Activated CD4-positive, alpha-beta memory T cell treated with anti-CD3 and anti-CD28 coated beads for 36 hours (primary cell): ENCODE measurements at places on chromosomes 6 and 20. TPM values are rescaled to one million over a fixed set of nuclear protein-coding genes. Genes with fewer than 3 reads are reported as not detected.

DNA sequence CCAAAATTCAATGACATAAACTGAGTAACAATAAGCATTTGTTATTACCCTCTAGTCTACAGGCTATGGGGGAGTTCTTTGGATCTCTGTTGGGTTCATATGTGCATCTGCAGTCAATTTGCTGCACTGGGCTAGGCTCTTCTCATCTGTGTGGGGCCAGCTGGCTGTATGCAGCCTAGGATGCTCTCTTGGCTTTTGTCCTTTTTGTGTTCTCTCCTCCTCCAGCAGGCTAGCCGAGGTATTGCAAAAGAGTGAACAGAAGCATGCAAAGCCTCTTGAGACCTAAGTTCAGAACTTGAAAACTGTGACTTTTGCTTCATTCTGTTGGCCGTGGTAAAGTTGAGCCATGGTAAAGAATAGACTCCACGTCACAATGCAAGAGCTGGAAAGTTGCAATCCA lies 62.8 kb upstream of the FOXO3 start:
- no peak overlapping the region for H3K4me3 ChIP-seq
- no peaks in the 10 kb centered on the region for H3K4me1 ChIP-seq
- no peaks in the 10 kb centered on the region for H3K27me3 ChIP-seq
- H3K27ac ChIP-seq = no peak overlapping the region

The MOCS1 gene
- total RNA-seq = 0.51 TPM

DNA sequence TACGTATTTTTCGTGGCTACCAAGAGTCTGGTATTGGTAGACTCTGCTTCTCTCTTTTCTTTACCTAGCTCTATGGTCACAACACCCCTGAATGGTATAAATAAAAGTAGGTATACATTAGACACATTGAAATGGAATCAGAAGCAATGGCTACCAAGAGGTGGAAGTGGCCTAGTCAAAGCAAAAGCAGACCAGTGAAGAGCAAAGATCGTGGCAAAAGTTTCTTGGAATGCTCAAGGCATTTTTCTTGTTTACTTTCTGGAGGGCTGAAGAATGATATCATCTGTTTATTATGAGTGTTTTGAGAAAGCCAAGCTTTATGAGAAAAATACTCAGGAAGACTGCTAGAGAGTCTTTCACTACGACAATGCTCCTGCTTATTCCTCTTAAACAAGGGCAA lies 28.6 kb upstream of the MOCS1 start:
- no peaks in the 10 kb centered on the region for H3K4me1 ChIP-seq
- H3K27ac ChIP-seq = no peak overlapping the region
- H3K4me3 ChIP-seq = no peak overlapping the region
- peaks cover 9% of the 10 kb centered on the region for H3K27me3 ChIP-seq
- no peaks in the 10 kb centered on the region for H3K36me3 ChIP-seq

The SCAND1 gene
- 51.3 TPM for total RNA-seq

The IRF4 gene
- 705 TPM for total RNA-seq

The ALDH5A1 gene
- 13.1 TPM for total RNA-seq

DNA sequence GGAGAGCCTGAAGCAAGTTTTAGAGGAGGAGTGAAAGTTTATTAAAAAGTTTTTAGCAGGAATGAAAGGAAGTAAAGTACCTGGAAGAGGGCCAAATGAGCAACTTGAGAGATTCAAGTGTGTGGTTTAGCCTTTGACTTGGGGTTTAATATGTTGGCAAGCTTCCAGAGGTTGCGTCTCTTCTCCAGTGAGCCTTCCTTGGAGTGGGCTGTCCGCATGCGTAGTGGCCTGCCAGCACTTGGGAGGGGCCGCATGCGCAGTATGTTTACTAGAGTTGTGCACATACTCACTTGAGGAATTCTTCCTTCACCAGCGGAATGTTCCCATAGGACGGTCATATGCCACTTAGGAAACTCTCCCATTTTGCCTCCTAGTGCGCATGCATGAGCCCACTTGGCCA lies 235.2 kb downstream of the ALDH8A1 start:
- H3K36me3 ChIP-seq = no peaks in the 10 kb centered on the region
- DNase-seq = no peak
- H3K27ac ChIP-seq = no peak overlapping the region
- H3K4me1 ChIP-seq = no peaks in the 10 kb centered on the region

- H3K36me3 ChIP-seq = no peaks in the 10 kb centered on the region
- no peak overlapping the region for H3K27ac ChIP-seq
- no peak overlapping the region for H3K4me3 ChIP-seq
- H3K27me3 ChIP-seq = peaks cover 1% of the 10 kb centered on the region
Observed at GRCh38 chr6:130699742-130700141, 127.5 kb upstream of the SMLR1 start.

GRCh38 chr20:52469128-52469527 lies 277.5 kb upstream of the ZFP64 start:
- no peak overlapping the region for H3K27ac ChIP-seq
- no peak for DNase-seq
- no peaks in the 10 kb centered on the region for H3K36me3 ChIP-seq
- no peaks in the 10 kb centered on the region for H3K27me3 ChIP-seq

DNA sequence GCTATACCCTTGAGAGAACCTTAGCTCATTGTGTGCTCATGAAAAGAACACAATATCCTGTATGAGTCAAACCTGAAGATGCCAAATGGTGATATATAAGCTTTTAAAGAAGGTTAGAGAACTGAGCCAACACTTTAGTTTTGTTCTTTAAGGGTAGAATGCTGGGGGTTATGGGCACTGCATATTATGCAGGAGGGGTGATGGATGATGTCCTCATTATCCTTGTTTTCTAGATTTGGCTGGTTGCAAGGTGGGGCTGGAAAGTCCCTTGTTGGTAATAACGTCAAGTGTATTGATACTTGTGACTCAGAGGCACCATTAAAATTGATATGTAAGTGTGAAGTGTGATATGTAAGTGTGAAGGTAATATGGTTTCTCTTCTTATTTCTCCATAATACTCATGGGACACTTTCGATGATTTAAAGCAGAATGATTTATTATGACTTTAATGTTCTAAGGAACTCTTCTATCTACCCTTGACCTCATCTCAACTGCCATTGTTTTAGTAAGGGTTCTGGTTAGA lies 113.7 kb upstream of the DTNBP1 start:
- peaks cover 68% of the 10 kb centered on the region for H3K4me1 ChIP-seq
- peaks cover 3% of the 10 kb centered on the region for H3K27me3 ChIP-seq
- peak overlapping the region; percentile 88 for H3K27ac ChIP-seq

GRCh38 chr6:125346201-125346925 lies 44.6 kb upstream of the HDDC2 start:
- no peak overlapping the region for H3K4me3 ChIP-seq
- H3K36me3 ChIP-seq = no peaks in the 10 kb centered on the region
- peaks cover 1% of the 10 kb centered on the region for H3K27me3 ChIP-seq
- H3K4me1 ChIP-seq = peaks cover 5% of the 10 kb centered on the region

DNA sequence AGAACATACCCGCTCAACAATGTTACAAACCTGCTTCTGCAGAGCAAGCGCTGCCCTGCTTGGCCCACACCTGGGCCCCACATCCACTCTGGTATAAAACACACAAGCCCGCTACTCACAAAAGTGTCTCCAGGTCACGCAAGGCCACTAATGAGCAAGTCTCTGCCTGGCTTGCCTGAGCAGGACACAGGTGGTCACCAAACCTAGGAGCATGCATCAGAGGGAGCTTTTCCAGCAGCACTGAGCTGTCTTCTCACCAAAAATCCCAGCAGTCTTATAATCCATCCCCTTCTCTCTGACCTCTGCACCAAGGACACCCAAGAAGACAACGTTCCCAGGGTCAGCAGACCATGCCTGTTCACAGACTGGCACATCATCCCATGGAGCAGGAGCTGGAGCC lies 100.8 kb downstream of the DLL1 start:
- peaks cover 6% of the 10 kb centered on the region for H3K36me3 ChIP-seq
- no peak overlapping the region for H3K27ac ChIP-seq
- no peak overlapping the region for H3K4me3 ChIP-seq
- peaks cover 10% of the 10 kb centered on the region for H3K27me3 ChIP-seq

The RIPOR3 gene
- total RNA-seq = not detected

The SPTLC3 gene
- total RNA-seq = 0.02 TPM

DNA sequence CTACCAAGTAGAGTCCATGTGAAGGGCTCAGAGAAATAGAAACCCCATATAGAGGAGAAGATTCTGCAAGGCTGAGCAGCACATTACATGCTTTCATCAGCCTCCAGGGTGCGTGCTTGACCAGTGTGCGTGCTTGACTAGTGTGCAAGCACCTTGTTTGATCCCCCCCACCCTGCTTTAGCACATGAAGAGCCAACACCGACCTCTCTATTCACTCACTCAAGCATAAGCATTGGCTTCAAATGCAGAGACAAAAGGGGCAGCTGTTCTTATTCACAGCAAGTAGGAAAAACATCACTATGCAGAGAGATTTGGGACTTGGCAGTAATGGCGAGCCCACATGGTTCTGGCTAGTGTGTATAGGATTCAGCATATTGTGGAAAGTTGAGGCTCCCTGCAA lies 278.7 kb upstream of the RNF217 start:
- H3K27me3 ChIP-seq = no peaks in the 10 kb centered on the region
- DNase-seq = no peak
- H3K4me3 ChIP-seq = no peak overlapping the region
- no peak overlapping the region for H3K27ac ChIP-seq
- H3K36me3 ChIP-seq = no peaks in the 10 kb centered on the region

The SLC17A1 gene
- not detected for total RNA-seq

GRCh38 chr6:138655828-138656227 lies 117.7 kb upstream of the CCDC28A start:
- H3K27me3 ChIP-seq = peaks cover 8% of the 10 kb centered on the region
- no peak overlapping the region for H3K27ac ChIP-seq

- no peak for DNase-seq
- no peak overlapping the region for H3K27ac ChIP-seq
- H3K4me1 ChIP-seq = no peaks in the 10 kb centered on the region
- H3K4me3 ChIP-seq = no peak overlapping the region
Observed at GRCh38 chr20:25499855-25500434, 85.4 kb downstream of the NINL start.

GRCh38 chr6:42907336-42907735 lies 8.5 kb upstream of the PTCRA start:
- H3K4me1 ChIP-seq = peaks cover 3% of the 10 kb centered on the region
- H3K27ac ChIP-seq = no peak overlapping the region
- H3K4me3 ChIP-seq = no peak overlapping the region

GRCh38 chr6:2035826-2036709 lies 209.3 kb downstream of the GMDS start:
- H3K27me3 ChIP-seq = no peaks in the 10 kb centered on the region
- H3K36me3 ChIP-seq = peaks cover 1% of the 10 kb centered on the region
- no peak overlapping the region for H3K27ac ChIP-seq

The YTHDF1 gene
- total RNA-seq = 32.9 TPM

The RSPH9 gene
- not detected for total RNA-seq

The ATP5F1E gene
- 90.4 TPM for total RNA-seq

- H3K36me3 ChIP-seq = no peaks in the 10 kb centered on the region
- no peak overlapping the region for H3K27ac ChIP-seq
- H3K4me1 ChIP-seq = peaks cover 4% of the 10 kb centered on the region
- no peak overlapping the region for H3K4me3 ChIP-seq
- DNase-seq = no peak
Observed at GRCh38 chr6:105821777-105822176, 264.4 kb upstream of the PRDM1 start.

DNA sequence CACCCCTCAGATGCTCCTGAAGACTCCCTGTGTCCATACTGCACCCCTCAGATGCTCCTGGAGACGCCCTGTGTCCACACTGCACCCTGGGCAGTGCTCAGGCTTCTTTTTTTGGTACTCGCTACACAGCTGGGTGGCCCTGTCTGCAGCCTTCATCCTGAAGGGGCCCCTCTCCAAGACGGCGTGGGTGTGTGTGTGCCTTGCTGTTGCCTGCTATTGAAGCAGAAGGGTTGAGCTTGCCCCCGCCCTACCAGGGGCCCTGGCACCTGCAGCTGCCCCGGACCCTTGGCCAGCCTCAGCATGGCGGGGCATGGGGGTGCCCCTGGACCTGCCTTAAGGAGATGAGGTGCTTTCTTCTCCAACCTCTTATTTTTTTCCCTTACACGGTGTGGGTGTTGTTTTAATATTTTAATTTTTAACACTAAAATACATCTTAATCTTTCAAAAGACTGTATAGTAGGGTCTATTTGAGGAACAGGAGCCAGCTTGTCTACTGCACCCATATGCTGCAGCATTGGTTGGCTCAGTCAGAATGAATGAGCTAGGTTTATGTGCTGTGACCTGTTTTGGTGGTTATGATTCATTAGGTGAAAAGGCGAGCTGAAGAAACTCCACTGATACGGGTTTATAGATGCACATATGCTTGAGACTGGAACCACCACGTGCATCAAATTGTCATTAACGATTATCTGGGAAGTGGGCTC lies 135.9 kb downstream of the AGPAT4 start:
- H3K36me3 ChIP-seq = peaks cover 4% of the 10 kb centered on the region
- DNase-seq = no peak
- no peaks in the 10 kb centered on the region for H3K4me1 ChIP-seq
- H3K4me3 ChIP-seq = no peak overlapping the region

The ZNF318 gene
- total RNA-seq = 12.7 TPM

DNA sequence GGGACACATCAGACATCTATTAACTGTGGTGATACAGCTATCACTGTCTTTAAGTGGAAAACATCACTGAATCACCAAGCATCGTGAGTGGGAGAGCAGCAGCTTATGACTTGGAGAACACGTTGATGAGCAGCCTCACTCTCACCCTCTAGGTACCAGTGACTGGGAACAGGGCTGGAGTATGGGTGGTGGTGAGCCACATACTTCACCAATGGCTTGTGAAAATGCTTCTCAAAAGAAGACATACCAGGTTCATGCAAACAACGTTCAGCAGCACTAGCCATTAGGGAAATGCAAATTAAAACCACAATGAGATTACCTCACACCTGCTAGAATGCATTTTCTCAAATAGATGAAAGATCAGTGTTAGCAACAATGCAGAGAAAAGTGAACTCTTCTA lies 25.3 kb downstream of the SNX5 start:
- no peak overlapping the region for H3K4me3 ChIP-seq
- peaks cover 23% of the 10 kb centered on the region for H3K4me1 ChIP-seq
- DNase-seq = no peak
- H3K36me3 ChIP-seq = peaks cover 67% of the 10 kb centered on the region

DNA sequence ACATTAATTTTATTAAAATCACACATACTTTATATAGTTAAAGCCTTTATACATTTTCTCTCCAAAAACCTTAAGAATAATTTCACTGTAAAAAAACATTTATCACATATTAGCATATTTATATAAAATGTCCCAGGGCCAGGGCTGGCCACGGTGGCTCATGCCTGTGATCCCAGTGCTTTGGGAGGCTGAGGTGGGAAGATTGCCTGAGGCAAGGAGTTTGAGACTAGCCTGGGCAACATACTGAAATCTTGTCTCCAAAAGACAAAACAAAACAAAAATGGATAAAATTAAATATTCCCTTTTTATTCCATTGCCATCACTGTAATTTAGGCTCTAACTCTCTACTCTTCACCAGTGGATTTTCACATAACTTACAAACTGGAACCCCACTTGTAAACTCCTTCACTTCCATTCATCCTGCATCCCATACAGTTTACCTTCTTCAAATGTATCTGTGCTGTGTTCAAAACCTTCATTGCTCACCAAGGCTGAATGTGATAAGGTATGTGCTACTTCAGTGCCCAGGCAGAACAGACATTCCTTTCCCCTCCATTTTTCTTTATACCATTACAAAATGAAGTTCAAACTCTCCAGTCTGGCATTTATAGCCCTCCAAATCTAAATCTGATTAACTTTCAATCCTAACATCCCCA lies 42.9 kb upstream of the PIM1 start:
- no peak overlapping the region for H3K27ac ChIP-seq
- peaks cover 7% of the 10 kb centered on the region for H3K4me1 ChIP-seq
- H3K36me3 ChIP-seq = no peaks in the 10 kb centered on the region
- H3K27me3 ChIP-seq = peaks cover 2% of the 10 kb centered on the region
- no peak overlapping the region for H3K4me3 ChIP-seq
- no peak for DNase-seq

The LST1 gene
- 15.7 TPM for total RNA-seq
